Stimulated activated naive CD8-positive, alpha-beta T cell treated with anti-CD3 and anti-CD28 coated beads, Interleukin-15, Interleukin-2, amounts not matched to agents 100 U/mL and 50 U/mL, for 24 hours (primary cell): ENCODE measurements at places on chromosomes 3 and 15.

- DNase-seq, result no peak
Measured at GRCh38 chr3:28104896-28105534, 136.4 kb upstream of the CMC1 start.

GRCh38 chr15:74040109-74040850 lies 42.1 kb downstream of the GOLGA6A start:
- no peak for DNase-seq

- no peak for DNase-seq
Measured at GRCh38 chr3:38711321-38711720, 61.8 kb upstream of the SCN5A start.

DNA sequence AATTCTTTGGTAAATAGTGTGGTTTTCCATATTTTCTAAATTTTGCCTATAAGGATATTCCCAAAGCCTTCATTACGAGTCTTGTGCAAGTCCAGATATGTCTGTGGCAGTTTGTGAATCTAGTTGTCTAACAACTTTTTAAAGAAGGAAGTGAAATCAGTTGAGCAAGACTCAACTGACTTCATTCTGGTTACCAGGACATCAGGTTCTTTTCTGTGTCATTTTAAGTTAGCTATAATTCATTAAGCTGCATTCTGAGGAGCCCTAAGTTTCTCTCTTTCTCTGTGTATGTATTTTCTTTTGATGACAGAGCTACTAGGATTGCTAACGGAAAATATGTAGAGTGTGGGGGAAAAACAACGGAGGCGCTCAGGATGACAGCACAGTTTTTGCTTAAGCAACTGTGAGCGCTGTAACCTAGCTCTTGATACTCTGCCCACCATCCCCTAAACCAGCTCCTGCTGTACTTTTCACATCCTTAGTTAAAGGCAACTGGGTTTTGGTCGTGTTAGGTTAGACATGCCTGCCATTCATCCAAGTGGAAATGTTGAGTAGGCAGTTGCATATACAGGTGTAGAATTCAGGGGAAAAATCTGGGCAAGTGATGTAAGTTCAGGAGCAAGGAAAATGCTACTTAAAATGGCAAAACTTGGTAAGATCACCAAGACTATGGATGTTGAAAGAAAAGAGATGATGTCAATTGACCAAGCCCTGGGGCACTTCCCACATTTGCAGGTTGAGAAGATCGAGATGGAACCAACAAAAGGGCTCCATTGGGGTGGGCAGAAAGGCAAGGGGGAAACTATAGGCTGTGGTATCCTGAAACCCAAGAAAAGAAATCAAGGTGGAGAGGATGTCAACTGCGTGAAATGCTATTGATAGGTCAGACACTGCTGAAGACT lies 9.2 kb downstream of the MFSD1 start:
- no peak for DNase-seq

DNA sequence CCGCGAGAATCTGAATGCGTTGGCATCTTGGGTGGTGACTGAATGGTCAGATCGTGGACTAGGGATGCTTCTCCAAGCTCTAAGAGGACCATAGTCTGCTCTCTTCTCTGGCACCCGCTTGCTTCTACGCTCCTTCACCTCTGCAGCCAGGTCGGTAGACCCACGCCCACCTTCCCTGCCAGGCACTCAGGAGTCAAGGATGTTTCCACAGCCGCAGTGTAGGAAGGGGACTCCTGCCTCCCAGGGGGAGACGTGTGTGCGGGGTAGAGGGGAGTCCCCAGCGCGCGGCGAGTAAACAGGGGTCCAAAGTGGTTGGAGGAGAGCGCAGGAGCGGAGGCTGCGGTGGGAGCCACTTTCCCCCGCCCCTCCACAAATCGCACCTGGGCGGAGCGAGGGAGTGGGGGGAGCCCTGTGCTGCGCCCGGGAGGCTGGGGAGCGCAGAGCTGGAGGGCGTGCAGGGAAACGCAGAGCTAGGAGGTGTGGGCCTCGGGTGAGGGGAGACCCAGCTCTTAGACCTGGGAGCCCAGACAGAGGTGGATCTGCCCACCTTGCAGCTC lies 1.7 kb downstream of the LRRC3B start:
- no peak for DNase-seq

DNA sequence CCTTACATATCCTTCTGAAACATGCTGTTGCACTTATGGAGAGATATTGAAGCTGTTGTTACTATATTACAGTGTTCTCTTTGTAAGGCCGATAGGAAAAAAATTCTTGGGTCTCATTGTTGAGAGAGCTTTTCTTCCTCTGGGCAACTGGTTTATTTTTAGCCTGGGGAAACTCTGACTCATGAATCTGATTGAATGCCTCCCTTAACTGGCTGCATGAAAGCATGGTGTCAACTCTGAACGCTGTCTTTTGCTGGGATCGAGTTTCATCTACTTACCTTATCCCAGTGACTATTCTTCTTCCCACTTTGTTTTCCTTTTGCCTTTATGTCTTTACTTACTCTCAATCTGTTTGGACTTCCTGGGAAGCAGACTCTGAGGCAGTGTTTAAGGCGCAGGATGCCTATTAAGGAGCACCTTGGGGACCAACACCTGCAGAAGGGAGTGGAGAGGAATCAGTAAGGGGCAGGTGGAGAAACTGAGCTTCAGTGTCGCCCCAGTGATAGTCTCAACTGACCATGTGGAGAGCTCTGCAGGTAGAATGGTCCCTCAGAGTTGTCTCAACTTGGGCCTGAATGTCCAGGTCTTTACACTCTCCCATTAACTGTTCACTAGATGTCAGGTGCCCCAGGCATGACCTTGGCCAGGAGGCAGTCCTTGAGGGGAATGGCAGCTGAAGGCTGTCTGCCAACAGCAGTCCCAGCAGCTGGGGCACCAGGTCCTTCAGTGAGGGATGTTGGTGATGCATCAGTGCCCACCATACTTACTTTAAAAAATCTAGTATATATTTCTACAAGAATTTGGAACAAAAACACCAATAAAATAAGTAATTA lies 88.9 kb upstream of the CCNL1 start:
- no peak for DNase-seq

- DNase-seq, result no peak
Measured at GRCh38 chr3:129888771-129889170, 4.7 kb downstream of the TMCC1 start.
